NCI-H187 (cell line): ENCODE measurements at places on chromosomes 2 and 18.

DNA sequence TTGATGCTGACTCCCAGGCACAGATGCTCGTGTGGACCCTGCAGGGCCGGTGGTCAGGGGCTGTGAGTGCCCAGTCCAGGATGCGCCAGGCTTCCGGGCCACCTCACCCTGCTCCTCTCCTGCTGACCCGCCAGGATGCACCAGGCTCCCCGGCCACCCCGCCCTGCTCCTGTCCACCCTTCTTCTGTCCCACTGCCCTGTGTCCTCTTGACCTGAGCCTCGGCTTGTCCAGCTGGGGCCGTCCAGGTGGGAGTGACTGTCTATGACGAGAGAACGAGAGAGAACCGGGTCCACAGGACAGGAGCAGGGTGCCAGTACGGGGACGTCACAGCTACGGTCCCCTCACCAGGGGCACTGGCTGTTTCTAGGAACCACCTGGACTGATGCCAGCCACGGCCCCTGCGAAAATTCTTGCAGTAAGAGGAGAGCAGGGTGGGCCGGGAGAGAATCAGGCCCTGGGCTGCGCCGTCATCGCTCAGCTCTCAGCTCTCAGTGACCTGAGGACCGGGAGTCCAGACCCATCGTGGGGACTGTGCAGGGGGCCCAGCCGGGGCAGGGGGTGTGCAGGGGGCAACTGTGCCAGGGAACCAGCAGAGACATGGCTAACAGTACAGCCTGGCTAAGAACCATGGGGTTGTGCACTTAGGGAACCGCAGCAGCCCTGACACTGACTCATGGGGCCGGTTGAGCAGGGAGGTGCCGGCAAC is 12.9 kb upstream of the NFATC1 start:
- no peak for DNase-seq

- no peak for DNase-seq
Measured at GRCh38 chr2:10400568-10400977, 47.6 kb downstream of the ODC1 start.

DNA sequence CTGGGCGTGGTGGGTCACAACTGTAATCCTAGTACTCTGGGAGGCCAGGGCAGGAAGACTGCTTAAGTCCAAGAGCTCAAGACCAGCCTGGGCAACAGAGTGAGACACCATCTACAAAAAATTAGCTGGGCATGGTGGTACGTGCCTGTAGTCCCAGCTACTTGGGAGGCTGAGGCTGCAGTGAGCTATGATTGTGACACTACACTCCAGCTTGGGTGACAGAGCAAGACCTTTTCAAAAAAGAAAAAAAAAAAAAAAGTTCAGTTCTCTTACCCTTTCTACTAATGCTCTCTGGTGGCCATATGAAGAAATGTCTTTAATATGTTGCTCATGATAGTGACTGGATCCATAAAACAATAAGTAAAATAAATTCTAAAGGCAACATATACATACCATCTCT is 14.9 kb downstream of the TYW5 start:
- no peak for DNase-seq

DNA sequence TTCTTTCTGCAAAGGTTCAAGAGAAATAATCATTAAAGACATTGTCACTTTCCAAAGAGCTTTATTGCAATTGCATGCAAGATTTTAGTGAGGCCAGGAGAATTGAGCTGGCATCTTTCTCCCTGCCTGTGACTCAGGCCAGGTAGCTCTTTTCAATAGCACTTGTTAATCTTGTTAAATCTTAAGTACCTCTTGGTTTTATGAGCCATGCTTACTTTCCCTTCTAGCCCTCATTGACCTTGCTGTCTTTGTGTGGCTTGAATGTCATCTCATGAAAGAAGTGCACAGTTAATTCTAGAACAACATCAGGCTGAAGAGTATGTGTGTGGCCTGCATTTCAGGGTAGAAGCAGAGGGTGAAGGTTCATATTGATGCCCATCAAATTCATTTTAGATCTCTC is 14.8 kb upstream of the LGALSL start:
- DNase-seq: peak; percentile 63

GRCh38 chr18:52442686-52443085 is 102.7 kb downstream of the DCC start:
- no peak for DNase-seq

GRCh38 chr2:106886916-106887758 is 1.2 kb upstream of the ST6GAL2 start:
- DNase-seq: no peak

DNA sequence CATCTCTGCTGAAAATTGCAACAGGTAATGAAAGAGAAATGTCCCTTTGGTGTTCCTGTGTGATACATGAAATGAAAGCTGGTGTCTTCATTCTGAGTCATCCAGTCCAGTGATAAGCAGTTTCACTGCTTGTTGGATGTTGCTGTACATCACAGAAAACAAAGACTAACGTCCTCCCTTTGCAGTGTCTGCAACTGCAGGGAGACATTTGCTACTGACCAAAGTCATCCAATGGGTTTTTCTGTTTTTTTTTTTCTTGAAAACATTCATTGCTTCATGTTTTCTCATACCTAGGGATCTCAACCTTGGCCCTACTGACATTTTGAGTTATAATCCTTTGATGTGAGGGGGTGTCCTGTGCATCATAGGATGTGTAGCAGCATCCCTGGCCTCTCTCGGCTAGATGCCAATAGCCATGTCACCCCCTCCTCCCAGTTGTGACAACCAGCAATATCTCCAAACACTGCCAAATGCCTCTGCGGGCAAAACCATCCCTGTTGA is 63.6 kb upstream of the FZD5 start:
- no peak for DNase-seq

GRCh38 chr2:38277245-38278116 is 99.6 kb downstream of the ATL2 start:
- peak; percentile 24 for DNase-seq

- no peak for DNase-seq
Measured at GRCh38 chr2:159808032-159808425, 10.0 kb upstream of the CD302 start.

- DNase-seq: no peak
Measured at GRCh38 chr2:141947396-141948114, 183.3 kb downstream of the LRP1B start.

GRCh38 chr2:220365023-220365422 is 737.6 kb downstream of the SLC4A3 start:
- no peak for DNase-seq

DNA sequence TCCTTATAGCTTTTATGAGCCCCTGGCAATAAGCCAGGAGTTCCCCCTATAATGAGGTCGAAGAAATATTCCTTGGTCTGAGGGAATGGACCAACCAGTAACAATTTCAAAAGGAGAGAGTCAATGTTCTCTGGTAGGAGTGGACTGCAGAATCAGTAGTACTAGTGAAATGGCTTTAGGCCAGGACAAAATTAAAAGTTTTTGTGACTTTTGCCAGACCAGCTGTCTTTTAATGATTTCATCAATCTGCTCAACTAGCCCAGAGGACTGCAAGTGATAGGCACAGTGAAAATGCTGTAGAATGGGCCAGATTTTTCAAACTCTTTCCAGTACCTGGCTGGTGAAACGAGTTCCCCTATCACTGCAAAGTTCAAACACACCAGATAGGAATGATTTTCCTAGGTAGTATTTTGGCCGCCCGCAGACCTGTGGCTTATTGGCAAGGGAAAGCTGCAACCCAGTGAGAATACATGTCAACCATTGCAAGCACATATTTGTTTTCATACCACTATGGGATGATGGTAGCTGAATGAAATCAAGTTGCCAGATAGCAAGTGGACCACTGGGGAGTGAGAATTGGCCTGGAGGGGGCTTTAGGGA is 45.5 kb downstream of the CERS6 start:
- no peak for DNase-seq

DNA sequence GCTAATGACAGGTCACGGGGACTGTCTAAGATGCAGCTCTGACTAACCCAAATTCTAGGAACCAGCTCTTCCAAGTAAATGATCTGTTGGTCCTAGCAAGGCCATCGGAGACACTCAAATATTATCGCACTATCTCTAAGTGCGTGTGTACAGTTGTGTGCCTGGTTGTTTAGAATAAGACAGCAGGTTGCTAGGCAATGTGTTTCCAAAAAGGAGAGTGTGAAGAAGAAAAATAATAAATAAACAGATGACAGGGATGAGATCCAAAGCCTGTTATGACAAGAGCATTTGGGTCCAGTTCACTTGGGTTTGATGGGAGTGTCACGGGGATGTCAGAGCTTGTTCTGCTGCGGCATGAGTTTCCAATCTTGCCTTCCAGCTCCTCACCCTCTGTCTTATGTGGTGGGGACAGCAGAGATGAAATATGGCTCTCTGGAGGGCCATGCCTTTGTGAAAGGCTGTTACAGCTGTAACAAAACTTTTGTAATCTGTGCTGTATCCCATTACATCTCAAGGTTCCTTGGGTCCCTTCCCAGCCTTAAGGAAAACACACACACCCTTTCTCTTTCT is 127.5 kb upstream of the TNP1 start:
- DNase-seq: no peak

DNA sequence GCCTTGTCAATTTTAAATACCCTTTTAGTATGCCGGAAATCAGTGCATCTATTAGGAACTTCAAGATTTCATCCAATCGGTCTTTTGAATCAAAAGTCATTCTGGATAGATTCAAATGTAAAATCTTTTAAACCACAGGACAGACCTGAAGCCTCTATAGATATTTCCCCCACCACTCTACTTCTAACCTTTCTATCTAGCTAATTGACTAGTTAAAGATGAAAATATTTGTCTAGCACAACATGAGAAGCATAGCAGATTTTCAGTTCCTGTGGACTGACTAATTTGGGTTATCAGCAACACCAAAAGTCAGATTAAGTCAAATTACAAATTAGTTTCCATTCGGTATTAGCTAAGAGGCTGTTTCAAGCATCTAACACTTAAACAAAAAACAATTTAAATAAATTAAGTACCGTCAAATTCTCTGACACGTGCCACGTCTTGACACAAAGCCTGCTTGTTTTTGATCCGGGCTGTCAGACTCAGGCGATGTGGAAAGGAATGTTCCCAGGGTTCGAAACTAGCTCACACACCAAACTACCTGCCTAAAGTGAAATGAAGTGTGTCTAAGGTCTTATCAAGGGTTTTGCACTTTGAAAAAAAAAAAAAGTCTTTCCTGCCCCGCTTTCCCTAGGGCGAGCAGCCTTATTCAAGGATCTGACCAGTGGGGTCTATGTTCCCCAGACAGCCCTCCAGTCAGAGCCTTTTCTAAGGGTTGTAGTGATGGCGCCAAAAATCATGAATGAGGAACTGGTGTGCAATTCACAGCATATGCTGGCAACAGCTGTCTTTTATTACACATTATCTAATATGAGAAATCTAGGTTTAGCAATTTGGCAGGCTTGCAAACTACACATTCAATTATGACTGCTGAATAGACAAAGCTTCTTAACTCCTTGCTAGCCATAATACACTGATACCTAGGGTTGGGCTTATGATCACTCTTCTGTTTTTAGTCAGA is 4.7 kb downstream of the CYTIP start:
- DNase-seq: no peak

- no peak for DNase-seq
Measured at GRCh38 chr2:133836691-133837345, 268.6 kb upstream of the NCKAP5 start.

- no peak for DNase-seq
Measured at GRCh38 chr2:177207101-177207500, 5.5 kb upstream of the HNRNPA3 start.

DNA sequence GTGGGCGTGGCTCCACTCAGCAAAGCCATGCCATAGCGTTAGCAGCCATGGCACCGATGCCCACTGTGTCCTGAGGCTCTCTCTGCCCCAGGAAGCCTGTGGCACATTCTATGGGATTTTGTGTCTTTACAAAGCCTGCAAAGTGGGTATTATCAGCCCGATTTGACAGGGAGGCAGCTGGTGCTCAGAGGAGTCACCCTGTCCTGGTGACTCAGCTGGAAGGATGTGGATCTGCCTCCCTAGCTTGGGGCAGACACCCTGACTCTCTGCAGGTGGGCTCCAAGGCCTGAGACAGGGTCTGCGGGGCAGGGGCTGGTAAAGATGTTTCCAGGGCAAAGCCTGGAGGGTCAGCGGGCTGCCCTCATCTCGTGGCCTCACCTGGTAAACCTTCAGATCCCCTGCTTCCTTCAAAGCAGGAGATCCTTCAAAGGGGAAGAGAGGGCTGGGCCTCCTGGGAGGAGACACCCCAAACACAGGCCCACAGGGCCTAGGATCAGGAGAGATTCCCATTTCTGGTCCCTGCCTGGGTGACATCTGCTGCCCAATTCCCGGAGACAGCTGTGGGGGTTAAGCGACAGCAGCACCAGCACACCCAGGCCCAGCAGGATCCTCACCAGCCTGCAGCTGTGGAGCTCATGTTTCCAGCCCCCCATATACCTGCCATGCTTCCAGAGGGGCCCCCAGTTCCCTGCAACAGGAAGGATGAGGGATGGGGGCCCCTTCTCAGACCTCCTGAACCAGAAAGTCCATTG is 3.0 kb upstream of the ASB1 start:
- DNase-seq: no peak

GRCh38 chr2:128455721-128456050 is 137.0 kb upstream of the HS6ST1 start:
- no peak for DNase-seq
